Central memory CD4-positive, alpha-beta T cell (primary cell): ENCODE measurements at places on chromosomes 5 and 9.
A peak's percentile ranks its signal among the peaks of the same experiment; 100 is the strongest.

DNA sequence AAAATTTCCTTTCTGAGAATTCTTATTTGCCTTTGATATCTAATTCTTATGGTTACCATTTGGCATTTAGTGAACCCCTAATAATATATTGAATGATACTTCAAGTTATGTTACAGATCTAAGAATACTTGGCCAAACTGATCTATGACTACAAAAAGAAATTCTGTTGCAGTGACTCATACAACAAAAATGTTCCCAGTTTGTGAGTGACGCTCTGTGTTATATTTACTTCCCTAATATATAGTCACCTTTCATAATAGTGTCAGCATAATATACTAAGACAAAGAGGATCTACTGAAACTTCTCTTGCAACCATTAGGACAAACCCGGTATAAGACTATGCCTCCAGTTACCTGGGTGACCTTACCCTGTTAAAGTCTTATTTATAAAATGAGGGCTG, 216.9 kb upstream of the TLX3 start:
- no peak for DNase-seq

GRCh38 chr5:59002162-59002825, 419.4 kb downstream of the RAB3C start:
- DNase-seq: no peak

DNA sequence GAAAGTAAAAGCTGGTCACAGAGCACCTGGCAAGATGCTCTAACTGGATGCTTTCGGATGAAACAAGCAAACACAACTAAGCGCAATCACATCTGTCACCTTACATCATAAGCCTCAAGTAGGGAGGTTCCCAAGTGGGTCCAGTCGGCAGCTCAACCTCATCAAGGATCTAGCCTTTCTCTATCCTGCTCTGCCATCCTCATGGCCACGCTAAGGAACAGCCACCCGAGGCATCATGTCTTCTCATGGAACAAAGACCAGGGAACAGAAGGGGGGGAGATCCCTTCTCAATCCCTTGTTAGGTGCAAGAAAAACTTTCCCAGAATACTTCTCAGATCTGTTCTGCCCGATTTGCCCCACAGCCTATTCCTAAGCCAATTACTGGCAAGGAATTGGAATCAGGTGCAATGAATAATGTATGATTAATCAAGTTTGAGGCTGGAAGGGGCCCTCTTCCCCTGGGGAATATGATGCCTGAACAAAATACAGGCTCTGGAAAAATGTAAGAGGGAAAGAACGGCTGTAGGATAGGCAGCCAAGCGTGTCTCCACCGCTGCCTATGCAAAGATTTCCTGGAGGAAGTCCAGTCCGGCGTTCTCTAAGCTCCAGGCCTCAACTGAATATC, 1.3 kb upstream of the HABP4 start:
- no peak for DNase-seq

DNA sequence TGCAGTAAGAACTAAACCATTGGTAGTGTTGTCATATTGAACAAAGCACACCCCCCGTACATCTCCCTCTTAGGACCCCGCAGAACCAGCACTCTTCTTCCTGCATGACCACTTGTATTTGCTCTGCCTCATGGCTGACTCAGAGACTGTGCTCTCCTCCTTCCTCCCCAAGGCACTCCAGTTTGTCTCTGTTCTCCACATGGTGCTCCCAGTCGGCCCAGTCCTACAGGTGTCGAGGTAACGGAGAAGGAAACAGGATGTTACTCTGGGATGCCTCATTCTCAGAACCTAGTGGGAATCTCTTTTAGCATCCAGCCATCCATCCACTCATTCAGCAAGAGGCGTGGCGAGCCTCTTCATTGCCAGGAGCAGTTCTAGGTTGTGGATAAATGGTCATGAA, 97.0 kb upstream of the NIPAL4 start:
- no peak for DNase-seq

DNA sequence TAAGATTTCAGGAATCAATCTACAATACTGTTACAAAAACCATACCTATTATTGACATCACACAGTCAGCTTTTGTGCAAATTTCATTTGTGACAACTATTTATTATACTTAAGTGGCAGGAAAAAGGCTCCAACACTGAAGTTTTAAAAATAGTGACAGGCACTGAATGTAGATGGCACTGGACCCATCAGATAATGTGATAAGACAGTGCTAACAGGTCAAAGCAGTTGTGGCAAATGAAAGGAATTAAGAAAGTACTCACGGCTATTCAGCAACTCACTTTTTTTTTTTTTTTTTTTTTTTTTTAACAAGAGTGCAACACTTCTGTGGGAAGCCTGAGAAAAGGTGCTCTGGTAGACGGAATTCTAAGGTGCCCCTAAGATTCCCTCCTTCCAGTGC, 115.0 kb upstream of the MEF2C start:
- DNase-seq: no peak

GRCh38 chr5:33964132-33964700, 20.3 kb downstream of the SLC45A2 start:
- no peak for DNase-seq

DNA sequence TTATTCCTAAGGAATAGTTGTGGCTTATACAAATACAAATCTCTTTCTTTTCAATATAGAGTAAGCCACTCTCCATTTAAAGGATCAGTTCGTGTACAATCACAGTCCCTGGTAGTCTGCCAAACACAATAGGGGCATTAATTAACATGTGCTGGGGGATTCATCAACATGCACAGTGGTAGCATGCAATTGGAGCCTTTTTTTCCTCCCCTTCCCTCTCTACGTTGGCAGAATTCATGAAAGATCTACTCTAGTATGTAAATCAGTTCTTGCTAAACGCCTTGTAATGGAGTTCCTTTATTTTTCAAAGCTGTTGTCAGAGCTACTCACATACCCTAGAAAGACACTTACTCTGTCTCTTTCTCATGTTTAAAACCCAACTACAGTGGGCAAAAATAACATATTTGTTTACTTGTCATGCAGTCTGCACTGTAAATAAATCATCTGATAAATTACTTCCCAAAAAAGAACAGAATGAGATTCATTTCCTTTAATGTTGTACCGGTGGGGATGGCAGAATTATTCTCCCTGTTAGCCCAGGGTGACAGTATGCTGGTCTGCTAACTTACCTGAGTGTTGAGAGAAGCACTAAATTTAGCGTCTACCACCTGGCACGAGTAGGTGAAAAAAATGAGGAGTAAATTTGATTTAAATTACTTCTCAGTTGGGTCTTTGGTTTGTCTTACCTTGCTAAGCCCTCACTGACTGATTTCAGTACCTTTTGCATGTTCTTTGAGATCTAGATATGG, 341.5 kb upstream of the CCNH start:
- no peak for DNase-seq

- DNase-seq: no peak
Measured at GRCh38 chr5:26009742-26010141, 1028.6 kb downstream of the CDH9 start.

GRCh38 chr5:13957032-13957645, 12.7 kb upstream of the DNAH5 start:
- no peak for DNase-seq

GRCh38 chr5:178441486-178442270, 148.5 kb downstream of the COL23A1 start:
- DNase-seq: no peak

GRCh38 chr9:84397151-84397728, 56.7 kb upstream of the SLC28A3 start:
- peak; percentile 46 for DNase-seq

DNA sequence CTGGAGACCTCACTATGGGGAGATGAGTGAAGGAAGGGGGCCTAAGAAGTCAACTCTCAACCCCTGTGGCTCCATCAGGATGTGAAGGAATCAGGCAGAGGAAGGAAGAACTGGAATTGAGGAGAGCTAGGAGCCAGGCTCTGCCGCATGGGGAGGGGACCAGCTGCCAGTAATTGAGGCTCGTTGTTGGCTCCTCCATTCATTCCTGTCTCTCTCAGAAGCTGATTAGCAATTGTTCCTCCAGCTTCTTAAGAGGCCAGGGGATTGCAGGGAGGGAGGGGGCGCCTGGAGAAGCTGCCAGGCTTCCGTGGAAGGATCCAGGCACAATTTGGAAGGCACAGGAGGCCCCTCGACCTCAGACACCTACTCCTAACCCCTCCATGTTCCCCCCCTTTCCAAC, 20.5 kb upstream of the TTLL11 start:
- no peak for DNase-seq

DNA sequence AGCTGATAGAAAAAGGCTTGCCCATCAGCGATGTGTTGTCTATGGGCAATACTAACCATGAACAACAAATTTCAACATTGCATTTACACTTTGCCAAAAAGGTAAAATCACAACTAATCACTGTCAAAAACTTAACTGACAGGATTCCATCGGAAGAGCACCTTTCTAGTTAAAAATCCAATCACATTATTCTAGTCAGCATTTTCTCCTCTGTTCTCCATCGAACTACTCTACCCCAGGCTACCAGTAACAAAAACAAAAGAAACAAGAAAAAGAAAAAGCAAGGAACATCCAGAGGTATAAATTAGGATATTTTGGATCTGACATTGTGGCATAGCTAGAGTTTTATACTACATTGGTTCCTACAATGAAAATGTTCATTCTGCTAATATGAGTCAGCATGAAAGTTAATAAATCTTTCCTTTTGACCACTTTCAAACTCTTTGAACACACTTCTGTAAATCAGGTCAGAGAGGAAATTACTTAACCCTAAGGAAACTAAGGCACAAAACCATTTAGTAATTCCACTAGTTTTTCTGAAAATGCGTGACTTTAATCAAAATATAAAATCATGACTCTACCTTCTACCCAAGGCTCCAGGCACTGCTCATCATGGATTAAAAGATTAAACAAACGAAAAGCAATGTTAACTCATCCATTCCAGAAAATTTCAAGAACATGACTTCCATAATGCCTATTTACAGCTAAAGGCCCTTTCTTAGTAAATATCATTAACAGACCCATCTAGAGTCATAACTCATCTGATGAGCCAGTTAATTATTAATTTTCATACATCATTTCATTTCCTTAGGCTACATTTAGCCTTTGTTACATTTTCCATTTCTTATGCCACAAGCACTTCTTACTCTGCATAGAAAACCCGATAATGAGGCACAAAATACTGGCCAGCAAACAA, 10.2 kb downstream of the GLIS3 start:
- no peak for DNase-seq

GRCh38 chr9:72485821-72486593, 35.4 kb upstream of the TMC1 start:
- no peak for DNase-seq

DNA sequence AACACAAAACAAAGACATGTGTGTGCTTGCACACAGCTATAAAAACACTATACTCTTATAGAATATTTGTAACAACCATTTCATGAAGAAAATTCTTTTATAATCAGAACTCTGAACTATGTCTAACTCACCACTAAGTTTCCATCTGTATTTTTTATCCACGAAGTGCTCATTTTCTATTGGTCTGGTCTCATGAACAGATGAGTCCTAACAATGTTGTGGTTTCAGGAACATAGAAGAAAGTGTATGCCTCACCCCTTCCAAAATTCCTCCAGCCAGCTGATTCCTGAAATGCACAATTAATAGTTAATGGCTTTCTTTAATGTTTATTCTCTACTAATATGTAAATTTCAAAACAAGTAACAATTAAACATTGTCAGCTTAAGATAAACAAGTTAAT, 325.3 kb upstream of the GRAMD2B start:
- DNase-seq: no peak

- DNase-seq: no peak
Measured at GRCh38 chr5:9091896-9092662, 453.8 kb downstream of the SEMA5A start.

DNA sequence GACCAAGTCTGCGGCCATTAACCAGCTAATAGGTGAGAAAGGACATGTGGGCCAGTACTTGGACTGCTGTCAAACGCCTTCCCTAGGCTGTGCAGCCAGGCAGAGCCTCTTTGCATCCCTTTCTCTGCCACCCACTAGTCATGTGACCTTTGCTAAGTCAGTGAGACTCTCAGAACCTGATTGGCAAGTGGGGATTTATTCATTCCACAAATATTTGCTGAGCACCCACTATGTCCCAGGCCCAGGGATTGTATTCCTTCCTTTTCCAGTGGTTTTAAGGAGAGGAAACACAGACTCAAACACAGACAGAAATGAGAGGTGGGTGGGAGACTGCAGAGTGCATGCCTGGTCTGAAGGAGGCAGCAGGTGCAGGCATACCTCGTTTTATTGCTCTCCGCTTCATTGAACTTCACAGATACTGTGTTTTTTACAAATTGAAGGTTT, 71.6 kb upstream of the GALNT10 start:
- DNase-seq: no peak

DNA sequence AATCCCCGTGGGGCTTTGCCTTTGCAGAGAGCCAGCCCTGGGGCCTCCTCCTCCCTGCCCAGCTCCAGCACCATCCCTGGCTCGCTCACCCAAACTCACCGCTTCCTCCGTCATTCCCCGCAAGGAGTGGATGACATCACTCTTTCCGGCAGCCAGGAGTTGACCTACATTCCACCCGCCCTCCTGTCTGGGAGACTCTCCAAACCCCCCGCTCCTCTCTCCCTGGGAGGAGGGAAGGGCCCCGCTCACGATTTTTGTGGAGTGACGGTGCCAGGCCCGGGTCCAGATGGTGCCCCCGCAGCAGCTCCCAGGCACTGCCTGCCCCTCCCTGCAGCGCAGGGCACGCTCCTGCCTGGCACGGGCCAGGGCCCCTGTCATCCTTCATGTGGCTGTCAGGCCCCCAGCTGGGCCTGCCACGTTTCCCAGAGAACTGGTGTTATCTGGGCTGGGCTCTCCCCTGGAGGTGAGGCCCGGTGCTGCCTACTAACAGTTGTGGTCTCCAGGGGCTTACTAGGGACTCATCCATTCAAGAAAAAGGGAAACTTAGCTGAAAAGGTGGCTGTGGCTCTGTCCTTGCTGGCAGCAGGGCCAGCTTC, 52.3 kb downstream of the NTNG2 start:
- DNase-seq: no peak

GRCh38 chr5:72658761-72659540, 151.7 kb upstream of the ZNF366 start:
- DNase-seq: no peak

- no peak for DNase-seq
Measured at GRCh38 chr5:177530638-177531037, 13.9 kb upstream of the DDX41 start.

DNA sequence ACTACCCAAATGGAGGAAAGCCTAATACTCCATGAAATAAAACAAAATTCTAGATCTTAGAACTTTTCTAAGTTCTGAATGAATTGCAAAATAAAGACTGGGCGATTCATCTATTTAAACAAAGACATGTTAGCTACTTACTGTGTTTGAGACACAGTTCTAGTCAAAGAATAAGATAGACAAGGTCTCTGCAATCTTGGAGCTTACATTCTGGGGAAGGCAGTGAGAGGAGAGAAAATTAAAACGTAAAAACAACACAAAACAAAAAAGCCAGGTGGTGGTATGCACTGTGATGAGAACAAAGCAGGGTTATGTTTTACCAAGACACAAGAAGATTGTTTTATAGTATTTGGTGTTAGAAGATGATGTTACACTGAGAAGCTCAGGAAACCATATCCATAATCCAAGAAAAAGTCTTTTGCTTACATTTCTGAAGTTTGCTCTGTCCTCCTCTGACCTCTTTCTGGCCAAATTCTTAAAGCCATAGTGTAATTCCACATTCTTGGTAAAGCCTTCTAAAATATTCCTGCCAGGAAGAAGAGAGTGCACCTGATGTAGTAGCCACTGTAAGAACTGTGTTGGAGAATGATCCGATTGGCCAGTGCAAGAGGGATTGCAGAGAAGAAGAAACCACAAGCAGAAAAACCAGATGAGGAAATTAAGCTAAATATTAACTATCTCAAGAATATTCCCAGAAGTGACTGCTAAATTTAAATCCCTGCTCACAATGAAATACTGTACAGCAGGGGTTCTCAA, 218.4 kb downstream of the PCSK1 start:
- DNase-seq: no peak

GRCh38 chr5:9439531-9440292, 106.2 kb downstream of the SEMA5A start:
- DNase-seq: no peak

GRCh38 chr5:135551593-135552447, 16.1 kb upstream of the NEUROG1 start:
- DNase-seq: peak; percentile 11
